ENCODE measurements at places on chromosomes 1 and 21.

DNA sequence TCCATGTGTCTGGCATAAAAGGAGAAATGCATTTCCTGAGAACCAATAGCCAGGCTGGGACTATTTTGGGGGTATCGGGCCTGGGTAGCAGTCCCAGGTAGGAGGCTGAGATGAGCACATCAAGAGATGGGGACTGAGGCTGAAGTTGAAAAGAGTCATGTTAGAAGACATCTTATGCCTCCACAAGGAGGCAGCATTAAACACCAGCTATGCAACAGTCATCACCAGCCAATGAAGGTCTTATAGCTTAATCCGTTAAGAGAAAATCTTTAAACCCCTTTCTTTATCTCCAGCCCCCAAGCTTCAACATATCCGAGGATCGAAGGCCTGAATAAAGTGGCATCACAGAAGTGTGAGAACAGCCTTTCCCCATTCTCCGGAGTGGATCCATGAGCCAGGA, 640.7 kb upstream of the PTBP2 start:
- DNase-seq = peak; percentile 9

- DNase-seq = no peak
These were observed 321.0 kb downstream of the TM2D1 start for GRCh38 chr1:61403679-61404596.

DNA sequence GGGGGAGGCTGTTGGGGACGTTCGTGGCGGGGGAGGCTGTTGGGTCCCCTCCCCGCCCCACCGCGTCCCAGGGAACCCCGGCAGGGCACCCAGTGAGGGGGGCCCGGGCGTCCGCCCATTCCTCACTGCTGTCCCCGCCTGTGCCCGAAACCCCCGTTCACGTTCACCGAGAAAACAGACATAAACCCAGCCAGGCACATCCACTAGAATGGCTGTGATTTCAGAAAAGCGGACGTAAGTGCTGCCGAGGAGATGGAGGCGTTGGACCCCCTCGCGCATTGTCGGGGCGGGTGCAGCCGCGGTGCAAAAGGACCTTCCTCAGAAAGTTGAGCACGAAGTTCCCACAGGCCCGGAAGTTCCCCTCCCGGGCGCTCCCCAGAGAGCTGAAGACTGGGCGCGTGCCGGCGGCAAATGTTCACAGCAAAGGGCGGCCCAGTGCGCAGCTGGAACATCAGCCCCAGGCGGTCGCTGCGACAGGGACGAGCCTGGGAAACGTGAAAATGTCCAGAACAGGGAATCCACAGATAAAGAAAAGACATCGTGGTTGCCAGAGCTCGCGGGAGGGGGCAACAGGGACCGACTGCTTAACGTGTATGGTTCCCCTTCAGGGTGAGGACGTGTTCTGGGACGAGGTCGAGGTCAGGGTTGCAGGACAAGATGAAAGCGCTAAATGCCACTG, 18.5 kb upstream of the SAMD11 start:
- peak; percentile 66 for DNase-seq

- DNase-seq = no peak
These were observed 101.4 kb upstream of the TSPAN2 start for GRCh38 chr1:115190540-115191170.

DNA sequence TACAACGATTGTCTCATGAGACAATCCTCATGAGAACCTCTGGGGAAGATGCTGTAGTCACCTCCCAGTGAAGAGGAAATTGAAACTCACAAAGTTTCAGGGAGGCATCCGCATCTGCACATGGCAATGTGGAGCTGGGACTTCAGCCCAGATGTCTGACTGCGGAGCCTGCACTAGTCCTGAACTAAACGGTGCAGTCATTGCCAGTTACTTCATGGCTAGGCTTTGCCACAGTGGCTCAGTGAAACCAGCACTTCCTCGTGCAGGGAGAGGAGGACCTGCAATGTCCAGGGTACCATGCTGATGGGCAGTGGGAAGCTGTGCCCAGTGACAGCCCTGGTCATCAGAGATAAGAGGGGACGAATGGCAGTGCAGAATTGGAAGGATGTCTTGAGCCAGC, 40.7 kb upstream of the ETS2 start:
- no peak for DNase-seq

DNA sequence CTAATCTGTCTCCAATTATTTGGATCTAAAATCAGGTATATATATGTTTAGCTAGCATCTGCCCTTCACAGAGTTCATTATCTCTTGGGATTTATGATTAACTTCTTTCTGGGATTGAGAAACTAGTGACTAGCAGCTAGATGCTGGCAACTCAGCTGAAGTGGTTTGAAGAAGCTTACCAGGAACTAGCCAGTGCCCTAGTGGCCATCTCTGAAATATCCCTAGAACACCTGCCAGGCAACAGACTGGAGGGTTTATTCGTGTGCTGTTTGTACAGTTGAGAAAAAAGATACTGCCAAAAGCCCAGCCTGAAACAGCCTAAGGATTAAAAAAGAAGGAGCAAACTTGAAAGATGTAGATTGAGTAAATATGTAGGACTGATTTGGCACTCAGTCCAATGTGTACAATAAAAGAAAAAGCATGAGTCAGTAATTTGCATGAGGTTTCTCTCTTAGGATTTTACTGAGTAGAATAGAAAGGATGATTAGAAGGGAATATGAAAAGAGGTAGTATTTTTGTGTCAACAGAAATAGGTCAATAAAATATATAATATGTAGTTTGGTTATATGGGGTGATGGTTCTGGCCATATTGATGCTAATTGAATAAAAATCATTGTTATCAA, 1144.6 kb upstream of the ADGRL2 start:
- DNase-seq = peak; percentile 71

- DNase-seq = no peak
These were observed 29.7 kb upstream of the EVA1B start for GRCh38 chr1:36352910-36353878.

DNA sequence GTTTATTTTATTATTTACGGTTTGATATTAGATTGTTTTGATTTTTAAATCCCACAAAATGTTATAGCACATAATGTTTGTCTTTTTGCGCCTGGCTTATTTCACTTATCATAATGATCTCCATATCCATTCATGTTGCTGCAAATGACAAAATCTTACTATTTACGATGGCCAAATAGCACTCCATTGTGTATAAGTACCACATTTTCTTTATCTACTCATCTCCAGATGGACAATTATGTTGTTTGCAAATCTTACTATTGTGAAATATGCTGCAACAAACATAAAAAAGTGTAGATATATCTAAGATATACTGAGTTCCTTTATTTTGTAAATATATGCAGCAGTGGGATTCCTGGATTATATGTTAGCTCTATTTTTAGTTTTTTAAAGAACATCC, 1568.3 kb downstream of the AMY1C start:
- DNase-seq = no peak

- DNase-seq = peak; percentile 85
These were observed 17.9 kb downstream of the PTPRF start for GRCh38 chr1:43548285-43549271.

DNA sequence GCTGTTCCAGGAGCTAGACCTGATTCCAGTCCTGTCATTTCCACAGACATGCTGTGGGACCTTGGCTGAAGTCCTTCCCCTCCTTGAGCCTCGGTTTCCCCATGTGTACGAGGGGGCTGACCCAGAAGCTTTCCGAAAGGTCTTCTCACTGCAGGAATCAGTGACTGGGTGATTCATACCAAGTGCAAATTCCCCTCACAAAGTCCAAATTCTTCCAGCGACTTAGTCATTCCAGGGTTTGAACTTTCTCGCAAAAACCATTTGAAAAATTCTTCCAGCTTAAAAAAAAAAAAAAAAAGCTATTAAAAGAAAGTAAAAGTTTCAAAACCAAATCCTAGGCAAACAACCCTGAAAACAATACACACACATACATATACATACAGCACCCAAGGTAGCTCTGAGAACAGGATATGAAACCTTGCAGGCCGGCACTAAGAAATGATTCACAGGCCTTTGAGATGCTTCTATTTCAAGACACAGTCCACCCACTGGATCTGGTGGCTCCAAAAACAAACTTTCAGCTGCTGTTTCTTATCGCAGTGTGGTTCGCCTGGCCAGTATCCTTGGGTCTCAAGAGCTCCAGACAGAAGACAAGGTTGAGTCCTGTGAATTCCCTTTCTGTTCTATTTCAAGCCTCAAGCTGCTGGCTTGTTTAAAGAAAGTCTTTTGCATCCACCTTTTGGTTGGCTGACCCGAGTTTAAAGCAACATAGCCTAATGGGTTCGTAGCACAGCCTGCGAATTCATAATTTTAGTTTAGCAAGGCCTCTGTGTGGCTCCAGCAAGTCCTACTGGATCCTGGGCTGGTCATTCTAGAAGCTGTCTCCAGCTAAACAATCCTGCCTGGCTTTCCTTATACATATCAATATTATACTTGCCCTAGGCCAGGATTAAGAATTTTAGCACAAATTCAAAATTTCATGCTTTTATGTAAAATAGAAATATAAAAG, 18.0 kb upstream of the ID3 start:
- peak; percentile 71 for DNase-seq

DNA sequence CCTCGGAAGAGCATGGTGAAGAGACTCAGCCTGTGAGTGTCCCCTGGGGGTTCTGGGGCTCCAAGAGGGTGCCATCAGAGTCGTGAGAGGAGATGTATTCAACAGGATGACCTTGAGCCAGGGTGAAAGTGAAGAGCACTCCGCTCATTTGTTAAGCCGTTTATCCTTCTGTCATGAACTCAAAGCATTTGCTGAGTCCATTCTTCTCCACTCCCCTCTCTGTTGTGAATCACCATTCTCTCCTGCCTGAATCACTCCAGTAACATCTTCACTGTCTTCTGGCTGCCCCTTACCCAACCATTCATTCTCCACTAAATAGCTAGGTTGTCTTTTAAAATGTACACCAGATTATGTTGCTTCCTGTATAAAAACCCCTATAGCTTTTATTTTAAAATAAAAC, 102.2 kb downstream of the RGL1 start:
- no peak for DNase-seq

Data from hepatocyte (in vitro differentiated cells).